Daoy (cell line): ENCODE measurements at places on chromosomes 13 and 19. TPM values are rescaled to one million over a fixed set of nuclear protein-coding genes. Genes with fewer than 3 reads are reported as not detected.

GRCh38 chr19:45995715-45996385 lies 583 bp downstream of the CCDC61 start:
- DNase-seq: peak; percentile 48

- no peak for DNase-seq
Observed at GRCh38 chr19:39168258-39169142, 28.3 kb upstream of the NCCRP1 start.

ZNF865 gene
- total RNA-seq: 0.15 and 0.80 TPM in 2 replicates

DNA sequence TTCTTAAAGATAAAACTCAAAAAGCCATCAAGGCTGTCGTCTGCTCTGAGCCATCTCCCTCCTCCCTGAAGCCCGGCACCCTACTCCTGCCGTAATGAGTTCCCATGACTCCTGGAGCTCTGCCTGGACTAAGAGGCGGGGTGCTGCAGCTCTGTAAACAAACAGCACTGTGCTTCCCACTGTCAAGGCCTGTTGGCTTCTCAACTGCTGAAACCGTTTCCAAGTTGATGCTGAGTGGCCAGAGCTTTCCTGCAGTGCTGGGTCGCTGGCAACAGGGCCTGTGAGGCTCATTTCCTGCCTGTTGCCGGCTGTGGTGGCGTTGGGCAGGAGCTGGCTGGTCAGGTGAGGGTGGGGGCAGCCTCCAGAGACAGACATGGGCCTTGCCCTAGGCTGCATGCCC lies 26.7 kb upstream of the ISYNA1 start:
- DNase-seq: peak; percentile 74

- DNase-seq: no peak
Observed at GRCh38 chr13:57760951-57761350, 129.4 kb downstream of the PCDH17 start.

DNA sequence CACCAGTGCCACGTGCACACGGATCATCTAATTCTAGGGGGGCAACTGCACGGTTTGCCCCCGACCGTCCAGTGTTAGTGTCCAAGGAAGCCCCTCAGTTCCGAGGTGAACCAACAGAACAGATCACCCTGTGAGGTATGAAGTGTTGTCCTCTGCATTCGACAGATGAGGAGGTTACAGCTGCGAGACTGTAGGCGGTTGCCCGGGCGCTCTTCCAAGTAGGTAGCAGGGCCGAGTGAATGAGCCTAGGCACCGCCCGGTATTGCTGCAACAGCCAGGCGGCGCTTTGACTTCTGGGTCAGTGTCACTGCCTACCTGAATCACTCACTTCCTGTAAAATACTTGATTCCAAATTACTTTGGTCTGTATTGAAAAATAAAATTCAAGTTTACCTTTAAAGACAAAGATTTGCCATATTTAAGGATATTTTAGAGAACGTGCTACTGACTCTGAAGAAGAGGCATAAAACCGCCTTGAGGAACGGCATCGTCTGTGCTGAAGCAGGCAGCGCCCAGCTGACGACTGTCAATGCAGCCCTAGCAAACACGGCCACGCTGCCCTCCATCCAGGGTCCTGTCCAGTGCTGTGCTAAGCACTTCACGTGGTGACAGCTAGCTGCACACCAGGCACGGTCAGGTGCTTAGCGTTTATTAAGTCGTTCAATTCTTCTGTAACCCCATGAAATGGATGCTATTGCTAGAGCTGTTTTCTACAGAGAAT lies 19.3 kb upstream of the RASA3 start:
- DNase-seq: peak; percentile 85

LPAR6 gene
- 0.80 TPM in 1 of 2 replicates, not detected in the other for total RNA-seq

OR7G2 gene
- total RNA-seq: not detected in 2 replicates

- no peak for DNase-seq
Observed at GRCh38 chr13:76854894-76855293, 31.3 kb downstream of the KCTD12 start.

- no peak for DNase-seq
Observed at GRCh38 chr13:60012488-60012887, 151.2 kb downstream of the DIAPH3 start.

MRPL54 gene
- total RNA-seq: 140 and 153 TPM in 2 replicates

- DNase-seq: no peak
Observed at GRCh38 chr13:76778853-76779252, 107.4 kb downstream of the KCTD12 start.

CBARP gene
- 0.86 and 1.8 TPM in 2 replicates for total RNA-seq

MEX3D gene
- 71.4 and 72.7 TPM in 2 replicates for total RNA-seq

PRTN3 gene
- not detected in 2 replicates for total RNA-seq

HCST gene
- not detected in 2 replicates for total RNA-seq

ATXN8OS gene
- not detected in 2 replicates for total RNA-seq

DNA sequence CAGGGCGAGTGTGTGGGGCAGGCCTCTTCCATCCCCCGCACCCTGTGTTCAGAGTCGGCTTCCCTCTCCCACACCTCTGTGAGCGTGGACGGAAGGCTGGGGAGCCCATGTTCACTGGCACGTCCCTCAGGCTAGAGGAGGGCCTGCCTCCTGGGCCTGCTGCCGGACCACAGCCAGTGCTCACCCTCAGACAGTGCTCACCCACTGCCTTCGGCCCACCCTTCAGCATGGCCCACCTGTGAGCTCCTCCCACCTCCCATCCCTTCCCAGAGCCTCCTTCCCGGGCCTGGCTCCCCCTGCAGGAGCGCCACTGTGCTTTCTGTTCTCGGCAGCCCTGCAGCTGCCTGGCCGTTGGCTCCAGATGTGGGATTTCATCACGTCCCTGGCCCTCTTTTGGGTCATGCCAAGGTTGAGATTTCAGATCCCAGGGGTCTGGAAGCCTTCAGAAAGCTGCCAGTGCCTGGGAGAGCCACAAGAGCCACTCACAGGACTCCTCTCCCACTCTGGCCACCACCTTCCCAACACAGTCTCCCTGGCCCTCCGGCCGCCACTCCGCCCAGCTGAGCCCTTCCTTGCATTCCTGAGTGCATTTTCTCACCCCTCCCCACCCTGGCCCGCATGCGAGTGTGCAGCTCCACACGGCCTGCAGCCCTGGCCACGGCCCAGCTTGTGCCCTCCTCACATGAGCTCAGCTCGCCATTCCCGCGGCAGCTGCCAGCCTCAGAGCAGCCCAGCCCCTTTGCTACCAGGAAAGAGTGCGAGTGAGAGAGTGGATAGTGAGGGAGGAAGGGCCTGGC lies 25.3 kb downstream of the CAPN12 start:
- no peak for DNase-seq

GRCh38 chr13:110136660-110137585 lies 170.0 kb downstream of the COL4A1 start:
- DNase-seq: no peak

DNA sequence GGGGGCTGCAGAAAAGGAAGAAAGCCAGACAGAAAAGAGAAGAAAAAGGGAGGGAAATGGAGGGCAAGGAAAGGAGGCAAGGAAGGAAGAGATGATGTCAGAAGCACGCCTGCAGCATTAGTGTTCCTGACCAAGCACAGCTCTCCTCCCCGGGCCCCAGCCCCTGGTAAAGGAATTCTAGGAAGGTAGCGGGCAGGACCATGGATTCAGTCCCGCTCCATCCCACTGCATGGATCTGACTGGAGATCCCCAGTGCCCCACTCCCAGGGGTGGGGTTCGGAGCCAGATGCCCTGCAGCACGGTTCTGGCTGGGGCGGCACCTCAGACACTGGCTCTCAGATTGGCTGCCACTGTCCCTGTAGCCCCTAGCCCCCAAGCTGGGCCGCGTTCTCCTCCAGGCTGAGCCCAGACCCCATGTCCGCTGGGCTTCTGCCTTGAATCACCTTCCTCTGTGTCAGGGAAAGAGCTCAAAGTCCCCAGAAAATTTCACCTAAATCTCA lies 59.8 kb downstream of the TSHZ3 start:
- no peak for DNase-seq
